AG10803 (cell line): ENCODE measurements at places on chromosomes 5 and 9.

- DNase-seq, result no peak
Observed at GRCh38 chr9:32351845-32352244, 32.6 kb upstream of the ACO1 start.

DNA sequence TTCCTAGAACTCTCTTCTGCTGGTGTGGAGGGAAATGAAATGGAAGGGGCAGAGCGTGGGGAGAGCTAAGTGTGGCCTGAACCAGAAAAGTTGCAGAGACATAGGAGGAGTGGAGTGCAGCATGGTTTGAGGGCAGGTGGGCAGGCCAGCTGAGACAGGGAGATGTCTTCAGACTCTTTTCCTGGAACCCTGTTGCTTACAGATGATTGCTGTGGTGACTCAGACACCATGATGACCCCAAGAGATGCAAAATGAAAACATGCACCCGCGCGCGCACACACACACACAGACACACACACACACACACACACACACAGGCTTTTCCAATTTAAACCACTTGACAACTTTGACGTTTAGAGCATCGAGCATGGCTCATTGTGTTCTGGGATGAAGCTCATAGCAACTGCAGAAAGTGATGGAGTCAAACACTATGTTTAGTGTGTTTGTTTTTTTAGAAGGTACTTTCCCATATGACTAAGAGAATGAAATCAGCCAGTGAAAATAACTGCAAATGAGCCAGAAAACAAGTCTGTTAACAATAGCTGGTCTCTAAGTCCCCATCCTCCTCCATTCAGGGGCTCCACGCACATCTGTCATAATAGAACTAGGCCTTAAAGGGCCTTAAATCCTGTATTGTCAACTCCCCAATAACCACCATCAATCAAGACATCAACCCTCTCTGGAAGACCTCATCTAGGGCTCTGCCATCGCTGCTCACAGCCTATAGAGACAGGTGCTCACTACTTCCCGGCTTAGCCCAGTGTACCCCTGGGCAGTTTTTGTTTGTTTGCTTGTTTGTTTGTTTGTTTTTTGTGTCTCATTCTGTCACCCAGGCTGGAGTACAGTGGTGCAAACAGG is 9.6 kb downstream of the TMOD1 start:
- DNase-seq, result peak; percentile 28

- no peak for DNase-seq
Observed at GRCh38 chr5:124477062-124477461, 269.4 kb downstream of the ZNF608 start.

DNA sequence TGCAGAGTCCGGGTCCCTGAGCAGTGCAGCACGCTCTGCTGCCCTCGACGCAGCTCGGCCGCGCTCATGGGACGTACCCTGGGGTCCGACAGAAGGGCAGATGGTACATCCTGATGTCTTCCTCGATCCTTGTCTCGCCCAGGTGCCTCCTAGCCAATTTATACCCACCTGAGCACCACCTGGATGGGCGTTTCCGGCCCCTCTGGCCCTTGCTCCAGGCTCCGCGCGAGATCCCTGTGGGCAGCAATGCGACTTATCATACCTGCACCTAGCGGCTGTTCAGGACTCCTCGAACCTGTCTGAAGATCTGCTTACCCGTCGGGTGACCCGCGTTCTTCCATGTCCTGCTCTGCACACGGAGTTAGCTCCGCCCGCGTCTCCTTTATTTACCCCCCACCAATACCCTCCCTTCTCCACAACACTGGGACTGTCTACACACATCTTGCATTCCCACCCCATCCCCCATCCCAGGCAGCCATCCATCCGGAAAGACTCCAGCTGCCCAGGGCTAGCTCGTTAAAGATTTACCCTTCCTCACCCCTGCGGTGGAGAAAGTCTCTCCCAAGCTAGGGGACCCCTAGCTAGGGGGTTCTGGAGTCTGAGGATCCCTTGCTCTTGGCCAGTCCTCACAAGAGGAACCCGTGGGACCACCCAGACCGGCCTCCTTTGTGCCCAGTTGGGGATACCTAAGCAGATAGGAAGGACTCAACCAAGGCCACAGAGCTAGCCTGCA is at the start of gene KIF12:
TSS of gene KIF12 (minus strand) at position 357 of the 733 bp plus-strand sequence. CDS start at position 341, 16 bp downstream.
- DNase-seq, result no peak

DNA sequence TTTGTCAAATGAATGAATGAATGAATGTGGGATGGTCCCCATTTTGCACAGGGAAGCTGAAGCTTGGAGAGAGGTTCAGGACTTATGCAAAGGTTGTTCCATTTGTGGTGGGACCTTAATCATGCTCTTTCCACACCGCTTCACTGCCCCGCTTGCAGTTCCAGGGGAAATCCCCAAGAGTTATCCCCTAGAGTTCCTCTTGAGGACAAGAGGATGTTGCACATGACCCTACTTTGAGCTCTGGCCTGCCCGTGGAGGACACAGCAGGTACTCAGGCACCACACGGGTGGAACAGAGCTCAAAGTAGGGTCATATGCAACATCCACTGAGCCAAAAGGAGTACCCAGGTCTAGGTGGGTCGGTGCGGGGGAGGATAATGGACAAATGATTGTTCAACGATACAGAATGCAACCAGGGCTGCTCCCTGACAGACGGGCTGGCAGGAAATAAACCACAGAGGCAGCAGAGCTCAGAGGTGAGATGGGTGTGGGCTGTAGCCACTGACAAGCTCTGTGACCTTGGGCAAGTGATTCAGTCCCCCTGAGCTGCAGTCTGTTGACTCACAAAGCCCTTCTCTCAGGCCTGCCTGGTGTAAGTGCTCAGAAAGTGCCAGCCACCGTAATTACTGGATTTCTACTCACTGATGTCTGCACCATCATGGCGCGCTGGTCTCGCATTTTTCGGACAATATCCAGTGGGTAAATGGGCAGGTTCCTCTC is 60.3 kb upstream of the EPB41L4B start:
- no peak for DNase-seq

- peak; percentile 76 for DNase-seq
Observed at GRCh38 chr5:16784088-16784487, 152.0 kb downstream of the MYO10 start.
